ENCODE measurements at places on chromosomes 2 and 18. TPM values are rescaled to one million over a fixed set of nuclear protein-coding genes. Genes with fewer than 3 reads are reported as not detected.
A peak's percentile ranks its signal among the peaks of the same experiment; 100 is the strongest.

GRCh38 chr2:119174216-119174992 lies 15.9 kb upstream of the C1QL2 start:
- no peaks in the 10 kb centered on the region for H3K36me3 ChIP-seq
- no peaks in the 10 kb centered on the region for H3K4me1 ChIP-seq
- no peak overlapping the region for H3K4me3 ChIP-seq
- H3K27ac ChIP-seq = no peak overlapping the region

- no peaks in the 10 kb centered on the region for H3K36me3 ChIP-seq
- no peak overlapping the region for H3K27ac ChIP-seq
- H3K4me1 ChIP-seq = no peaks in the 10 kb centered on the region
- H3K27me3 ChIP-seq = no peaks in the 10 kb centered on the region
- H3K4me3 ChIP-seq = no peak overlapping the region
- DNase-seq = no peak
Observed at GRCh38 chr18:52481116-52481515, 141.1 kb downstream of the DCC start.

GRCh38 chr2:71699428-71699827 lies 246.1 kb downstream of the DYSF start:
- no peaks in the 10 kb centered on the region for H3K27me3 ChIP-seq
- H3K27ac ChIP-seq = peak overlapping the region; percentile 65
- peaks cover 11% of the 10 kb centered on the region for H3K4me1 ChIP-seq
- DNase-seq = no peak
- H3K36me3 ChIP-seq = no peaks in the 10 kb centered on the region

FOXI3 gene
- total RNA-seq = 0.40 TPM

Data from prostate gland (tissue), 2 donors.